ENCODE measurements at places on chromosomes 3 and 15.

DNA sequence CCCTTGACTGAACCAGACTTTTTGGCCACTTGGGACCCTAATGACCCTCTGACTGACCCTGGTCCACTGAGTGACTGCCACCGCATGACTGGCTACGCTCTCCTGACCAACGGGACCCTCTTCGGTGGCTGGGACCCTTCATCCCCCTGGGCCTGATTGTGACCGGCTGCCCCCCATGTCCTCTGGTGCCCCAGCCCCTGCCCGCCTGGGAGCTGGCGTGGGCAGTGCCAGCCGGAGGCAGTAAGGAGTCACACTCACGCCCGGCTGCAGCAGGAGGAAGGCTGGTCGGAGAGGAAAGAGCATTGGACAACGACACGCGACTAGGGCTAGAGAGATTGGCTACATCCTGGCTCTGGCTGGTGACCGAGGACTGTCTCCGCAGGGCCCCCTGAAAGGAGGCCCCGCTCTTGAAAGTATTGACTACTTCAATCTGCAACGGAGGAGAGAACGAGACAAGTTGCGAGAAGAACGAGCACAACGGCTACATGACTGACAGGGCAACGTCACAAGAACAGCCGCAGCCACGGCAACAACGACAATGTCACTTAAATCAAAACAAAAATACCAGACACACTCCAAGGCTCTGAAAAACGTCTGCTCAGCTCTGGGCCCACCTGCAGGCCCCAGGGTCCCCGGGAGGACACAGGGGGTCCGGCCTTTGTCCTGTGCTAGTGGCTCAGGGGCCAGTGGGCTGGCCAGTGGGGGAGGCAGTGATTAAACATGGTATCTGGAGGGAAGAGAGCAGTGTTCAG is 15.1 kb upstream of the SEC13 start:
- no peak for DNase-seq

DNA sequence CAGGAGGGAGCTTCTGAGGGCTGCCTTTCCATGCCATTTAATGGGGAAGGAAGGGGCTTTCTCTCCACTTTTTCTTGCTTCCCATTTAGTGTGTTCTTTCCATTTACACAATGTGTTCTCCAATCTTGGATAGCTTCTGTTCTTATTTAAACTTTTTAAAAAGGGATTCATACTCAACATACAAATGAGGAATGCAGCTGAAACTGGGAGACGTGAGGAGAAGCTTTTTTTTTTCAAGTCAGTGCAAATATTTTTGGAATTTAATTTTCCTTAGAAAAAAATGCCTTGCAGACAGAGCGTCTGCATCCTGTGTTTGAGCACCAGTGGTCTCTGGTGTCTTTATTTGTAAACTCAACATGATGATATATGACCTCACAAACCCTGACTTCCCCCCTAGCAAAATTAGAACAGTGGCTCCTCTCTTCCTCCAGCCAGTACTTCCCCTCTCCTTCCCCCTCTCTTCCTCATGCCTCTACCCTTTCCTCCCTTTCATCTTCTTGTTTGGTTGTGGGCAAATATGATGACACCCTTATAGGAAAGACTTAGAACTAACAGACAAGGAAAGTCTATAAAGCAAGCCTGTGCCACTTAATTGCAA is 48.1 kb upstream of the PCSK6 start:
- DNase-seq: peak; percentile 38

DNA sequence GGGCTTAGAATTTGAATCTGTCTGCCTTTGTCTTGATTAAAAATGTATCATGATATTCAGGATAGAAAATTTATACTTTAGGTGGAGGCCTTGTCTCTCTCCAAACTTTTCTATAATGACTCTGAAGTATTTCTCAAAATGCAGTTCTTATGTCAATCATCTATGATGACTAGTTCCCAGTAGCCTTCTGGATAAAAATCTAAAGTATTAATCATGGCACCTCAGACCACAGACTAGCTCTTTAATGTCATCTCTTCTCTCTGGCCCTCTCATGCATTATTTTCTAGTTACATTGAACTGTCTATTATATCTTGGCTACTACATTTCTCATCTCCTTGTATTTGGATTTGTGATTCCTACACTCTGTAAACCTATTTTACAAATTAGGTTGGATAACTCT is 96.9 kb downstream of the ZPLD1 start:
- DNase-seq: no peak

DNA sequence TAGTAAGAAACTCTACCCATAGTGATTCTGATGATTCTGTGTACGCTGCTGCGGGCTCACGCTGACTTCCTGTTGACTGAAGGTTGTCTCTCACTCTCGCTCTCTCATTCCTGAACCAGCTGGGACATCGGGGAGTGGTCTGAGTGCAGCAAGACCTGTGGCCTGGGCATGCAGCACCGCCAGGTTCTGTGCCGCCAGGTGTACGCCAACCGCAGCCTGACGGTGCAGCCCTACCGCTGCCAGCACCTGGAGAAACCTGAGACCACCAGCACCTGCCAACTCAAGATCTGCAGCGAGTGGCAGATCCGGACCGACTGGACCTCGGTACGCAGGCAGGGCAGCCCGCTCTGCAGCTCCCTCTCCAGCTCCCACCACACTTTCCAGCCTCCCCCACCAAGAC is 63.6 kb upstream of the NR2E3 start:
- no peak for DNase-seq

DNA sequence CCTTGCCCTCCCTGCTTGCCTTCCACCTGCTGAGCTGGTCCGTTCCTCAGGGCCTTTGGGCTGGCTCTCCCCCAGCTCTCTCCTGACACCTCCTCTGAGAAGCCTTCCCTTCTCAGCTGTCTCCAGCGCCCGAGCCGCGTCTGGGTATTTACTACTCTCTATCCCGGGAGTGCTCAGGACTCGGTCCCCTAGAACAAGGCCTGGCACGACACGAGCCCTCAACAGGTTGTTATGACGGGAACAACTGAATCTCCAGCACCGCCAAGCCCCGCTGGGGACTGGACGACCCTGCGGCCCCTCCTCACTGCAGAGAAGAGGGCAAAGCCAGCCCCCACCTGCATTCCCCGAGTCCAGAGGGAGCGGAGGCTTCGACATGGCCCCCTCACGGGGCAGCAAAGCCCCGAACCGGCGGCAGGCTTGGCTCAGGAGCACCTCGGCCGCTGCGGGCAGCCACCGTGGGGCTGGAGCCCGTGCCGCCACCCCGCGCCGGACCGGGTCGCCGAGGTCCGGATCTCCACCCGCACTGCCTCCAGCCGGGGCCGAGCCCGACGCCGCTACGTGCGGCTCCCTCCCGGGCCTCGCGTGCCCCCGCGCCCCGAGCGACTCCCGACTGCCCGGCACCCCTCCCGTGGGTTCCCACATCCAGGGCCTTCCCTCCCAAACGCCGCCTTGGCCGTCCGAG is 792 bp downstream of the TPRA1 start:
- DNase-seq: peak; percentile 13

All from fibroblast of skin of back (primary cell).